CD4-positive, alpha-beta T cell (primary cell): ENCODE measurements at places on chromosomes 4 and X.

- no peaks in the 10 kb centered on the region for H3K27me3 ChIP-seq
- DNase-seq = no peak
- no peaks in the 10 kb centered on the region for H3K36me3 ChIP-seq
- H3K4me1 ChIP-seq = no peaks in the 10 kb centered on the region
- no peak overlapping the region for H3K4me3 ChIP-seq
These were observed 78.2 kb downstream of the COL4A6 start for GRCh38 chrX:108359806-108360602.

DNA sequence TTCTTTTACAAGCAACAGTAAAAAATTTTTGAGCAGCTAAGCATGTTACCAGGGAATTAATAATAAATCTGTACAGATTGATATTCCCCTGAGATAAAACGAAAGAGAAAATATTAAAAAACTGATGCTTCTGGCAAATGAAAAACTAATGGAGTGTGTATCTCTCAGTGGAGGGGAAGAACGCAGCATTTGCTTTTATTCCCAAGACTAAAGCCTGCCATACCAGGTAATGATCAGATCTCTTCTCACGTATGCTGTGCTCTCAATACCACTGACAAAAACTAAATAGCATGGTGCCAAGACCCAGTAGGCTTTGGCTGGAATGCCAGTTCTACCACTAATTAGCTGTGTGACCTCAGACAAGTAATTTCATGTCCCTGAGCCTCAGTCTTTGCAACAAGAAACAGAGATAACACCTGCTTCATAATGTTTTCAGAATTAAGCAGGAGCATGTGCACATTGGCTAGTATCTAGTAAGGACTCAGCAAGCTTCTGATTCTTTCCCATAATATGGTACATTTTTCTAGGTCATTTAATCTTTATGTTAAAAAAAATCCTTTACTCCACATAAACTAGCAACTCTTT, 179.6 kb downstream of the CENPC start:
- no peak overlapping the region for H3K4me3 ChIP-seq
- H3K36me3 ChIP-seq = no peaks in the 10 kb centered on the region
- no peak overlapping the region for H3K27ac ChIP-seq
- DNase-seq = no peak
- peaks cover 4% of the 10 kb centered on the region for H3K27me3 ChIP-seq

GRCh38 chrX:124238268-124238667, 94.2 kb upstream of the TEX13D start:
- DNase-seq = no peak
- no peak overlapping the region for H3K4me3 ChIP-seq
- no peak overlapping the region for H3K27ac ChIP-seq
- peaks cover 4% of the 10 kb centered on the region for H3K4me1 ChIP-seq
- H3K36me3 ChIP-seq = no peaks in the 10 kb centered on the region

- peaks cover 28% of the 10 kb centered on the region for H3K36me3 ChIP-seq
- no peak overlapping the region for H3K27ac ChIP-seq
- H3K27me3 ChIP-seq = no peaks in the 10 kb centered on the region
- H3K4me1 ChIP-seq = no peaks in the 10 kb centered on the region
- no peak for DNase-seq
These were observed 12.5 kb downstream of the CCNG2 start for GRCh38 chr4:77169481-77169880.

DNA sequence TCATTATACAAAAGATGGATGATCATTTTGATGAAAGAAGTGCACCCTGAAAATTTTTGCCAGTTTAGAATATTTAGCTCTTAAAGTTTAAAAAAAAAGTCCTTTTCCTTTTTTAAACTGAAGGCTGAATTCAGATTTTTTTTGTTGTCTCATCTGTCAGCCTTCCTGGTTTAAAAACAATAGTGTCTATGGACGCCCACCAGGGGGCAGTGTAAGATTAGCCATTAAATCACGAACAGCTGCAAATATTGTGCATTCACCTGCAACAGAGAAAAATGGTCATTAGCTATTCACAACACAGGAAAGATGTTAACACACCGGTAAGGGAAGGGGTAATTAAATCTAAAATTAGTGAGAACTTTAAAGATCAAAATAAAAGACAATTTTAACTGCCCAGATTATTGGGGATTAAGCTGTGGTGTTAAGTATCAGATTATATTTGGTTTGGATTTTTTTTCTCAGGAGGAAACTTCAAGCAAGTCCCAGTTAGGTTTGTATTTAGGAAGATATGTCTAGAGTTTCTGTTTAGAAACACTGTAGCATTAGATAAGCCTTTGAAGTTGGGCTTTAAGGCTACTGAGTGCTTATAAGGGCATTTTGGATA, 4.4 kb upstream of the CXorf38 start:
- H3K36me3 ChIP-seq = peaks cover 21% of the 10 kb centered on the region
- peak; percentile 77 for DNase-seq
- H3K27ac ChIP-seq = no peak overlapping the region
- H3K4me1 ChIP-seq = peaks cover 6% of the 10 kb centered on the region
- H3K4me3 ChIP-seq = no peak overlapping the region

DNA sequence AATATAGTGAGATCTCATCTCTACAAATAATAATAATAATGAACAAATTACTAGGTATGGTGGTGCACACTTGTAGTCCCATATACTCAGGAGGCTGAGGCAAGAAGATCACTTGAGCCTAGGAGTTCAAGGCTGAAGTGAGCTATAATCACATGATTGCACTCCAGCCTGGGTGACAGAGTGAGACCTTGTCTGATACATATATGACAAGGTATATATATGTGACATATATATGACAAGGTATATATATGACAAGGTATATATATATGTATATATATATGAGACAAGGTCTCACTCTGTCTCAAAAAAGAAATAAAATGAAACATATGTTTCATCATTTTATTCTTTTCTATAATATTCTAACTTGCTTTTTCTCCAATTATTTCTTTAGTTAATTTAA, 278.1 kb upstream of the TET2 start:
- DNase-seq = no peak
- H3K36me3 ChIP-seq = no peaks in the 10 kb centered on the region
- H3K4me3 ChIP-seq = no peak overlapping the region
- H3K4me1 ChIP-seq = no peaks in the 10 kb centered on the region
- no peak overlapping the region for H3K27ac ChIP-seq

DNA sequence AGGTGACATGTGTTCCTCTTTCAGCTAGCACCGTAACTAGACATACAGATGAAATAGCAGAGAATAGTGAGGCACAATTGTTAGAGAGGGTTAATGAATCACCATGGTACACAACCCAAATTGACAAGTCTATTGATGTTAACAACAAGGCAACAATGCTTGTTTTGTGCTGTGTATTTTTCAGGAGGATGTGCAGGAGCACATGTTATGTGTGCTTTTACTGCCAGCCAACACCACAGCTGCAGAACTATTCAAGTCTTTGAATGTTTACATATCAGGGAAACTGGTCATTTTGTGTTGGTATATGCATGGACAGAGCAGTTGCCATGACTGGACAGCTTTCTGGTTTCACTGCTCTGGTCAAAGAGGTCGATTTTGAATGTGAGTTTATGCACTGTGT, 32.8 kb downstream of the STBD1 start:
- no peak overlapping the region for H3K27ac ChIP-seq
- no peaks in the 10 kb centered on the region for H3K4me1 ChIP-seq
- H3K4me3 ChIP-seq = no peak overlapping the region
- no peak for DNase-seq
